ENCODE measurements at places on chromosomes 12 and 14.

DNA sequence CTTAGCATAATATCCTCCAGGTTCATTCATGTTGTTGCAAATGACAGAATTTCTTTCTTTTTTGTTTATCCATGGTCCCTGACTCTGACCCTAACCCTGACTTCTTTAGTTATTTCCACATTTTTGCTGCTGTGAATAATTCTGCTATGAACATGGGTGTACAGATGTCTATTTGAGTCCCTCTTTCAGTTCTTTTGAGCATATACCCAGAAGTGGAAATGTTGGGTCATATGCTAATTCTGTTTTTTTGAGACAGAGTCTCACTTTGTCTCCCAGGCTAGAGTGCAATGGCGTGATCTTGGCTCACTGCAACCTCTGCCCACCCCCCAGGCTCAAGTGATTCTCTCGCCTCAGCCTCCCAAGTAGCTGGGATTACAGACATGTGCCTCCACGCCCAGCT, 33.1 kb downstream of the KNTC1 start:
- DNase-seq = no peak

DNA sequence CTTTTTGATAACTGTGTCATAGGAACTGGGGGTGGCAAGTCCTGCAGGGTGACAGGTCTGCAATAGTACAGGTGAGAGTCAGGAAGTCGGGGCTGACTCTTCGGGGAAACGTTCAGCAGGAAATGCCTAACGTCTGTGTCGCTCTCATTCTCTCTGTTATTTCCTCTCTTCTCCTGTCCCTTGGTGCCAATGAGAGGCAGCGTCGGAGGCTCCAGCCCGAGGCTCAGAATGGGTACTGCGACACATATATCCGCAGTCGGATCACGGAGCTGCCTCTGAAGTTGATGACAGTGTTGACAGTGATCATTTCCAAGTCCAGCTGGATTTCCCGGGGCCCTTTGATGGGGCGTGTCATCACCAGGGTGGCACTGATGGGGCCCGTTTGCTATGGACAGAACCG, 2.7 kb upstream of the TC2N start:
- DNase-seq = no peak

GRCh38 chr12:25401547-25402345, 151.0 kb upstream of the KRAS start:
- no peak for DNase-seq

GRCh38 chr14:77470224-77470870, 12.5 kb downstream of the AHSA1 start:
- no peak for DNase-seq

DNA sequence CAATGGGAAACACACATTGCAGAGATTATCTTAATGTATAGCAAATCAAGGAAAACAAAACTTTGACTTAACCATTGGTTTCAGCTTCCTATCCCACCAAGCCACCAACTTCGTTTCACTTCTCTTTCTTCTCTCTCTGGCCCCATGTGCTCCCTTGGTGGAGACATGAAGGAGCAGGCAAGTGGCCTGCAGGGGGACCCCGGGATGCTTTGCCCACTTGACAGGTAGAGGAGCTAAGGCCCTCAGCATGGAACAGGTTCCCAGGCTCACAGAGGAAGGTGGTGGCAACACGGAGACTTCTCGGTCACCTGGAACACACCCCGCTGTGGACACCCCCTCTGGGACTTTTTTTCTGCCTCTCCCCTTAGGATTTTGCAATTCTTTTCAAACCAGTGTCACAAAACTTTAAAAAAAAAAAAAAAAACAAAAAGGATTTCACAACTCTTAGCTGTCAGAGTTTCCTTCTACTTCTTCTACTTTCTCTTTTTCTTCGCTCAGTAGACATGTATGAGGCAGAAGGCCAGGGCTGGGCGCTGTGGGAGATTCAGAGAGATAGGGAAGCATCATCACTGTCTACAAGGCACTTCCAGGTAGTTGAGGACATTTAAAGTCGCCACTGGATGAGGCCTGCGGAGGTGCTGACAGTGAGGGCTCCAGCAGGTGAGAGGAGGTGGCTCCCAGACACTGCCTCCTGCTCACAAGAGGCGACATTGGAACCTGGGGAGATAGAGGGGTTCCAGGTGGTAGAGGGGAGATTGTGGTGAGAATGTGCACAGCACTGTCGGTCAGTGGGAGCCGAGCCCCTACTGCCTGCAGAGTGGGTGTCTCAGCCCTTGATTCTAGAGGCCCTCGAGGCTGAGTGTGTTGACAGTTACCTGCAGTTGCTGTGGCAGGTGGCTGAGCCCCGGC, 119.6 kb downstream of the GCH1 start:
- DNase-seq = no peak

DNA sequence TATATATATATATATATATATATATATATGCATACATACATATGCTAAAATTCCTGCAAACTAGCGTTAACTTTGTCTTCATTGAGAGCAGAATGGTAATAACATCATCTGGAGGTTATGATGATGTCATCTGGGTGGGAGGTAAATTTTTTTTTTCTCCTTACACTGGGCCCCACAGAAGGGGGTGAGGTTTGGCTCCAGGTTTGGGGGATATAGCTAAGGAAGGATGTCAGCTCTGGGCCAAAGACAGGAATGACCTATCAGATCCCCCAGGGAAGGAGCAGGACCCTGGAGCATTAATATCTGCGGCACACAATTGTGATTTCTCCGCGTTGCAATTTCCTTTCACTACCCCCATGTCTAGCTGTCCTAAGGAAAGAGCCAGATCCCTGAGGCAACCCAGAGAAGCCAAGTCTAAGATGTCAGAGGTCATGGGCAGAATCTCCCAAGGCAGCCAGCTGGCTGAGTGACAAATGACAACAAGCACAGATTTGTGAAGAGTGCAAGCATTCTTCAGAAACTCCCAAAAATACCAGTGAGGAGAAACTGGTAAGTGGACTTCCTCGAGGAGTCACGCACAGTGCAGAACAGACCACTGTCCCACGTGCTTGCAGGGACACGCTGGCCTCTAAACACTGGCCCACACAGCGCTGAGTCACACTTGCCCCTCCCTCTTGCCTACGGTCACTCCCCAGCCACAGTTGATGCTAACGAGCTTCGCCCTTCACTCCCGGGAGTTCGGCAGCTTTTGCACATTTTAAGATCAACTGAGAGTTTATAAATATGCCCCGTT, 9.9 kb downstream of the UBC start:
- no peak for DNase-seq

DNA sequence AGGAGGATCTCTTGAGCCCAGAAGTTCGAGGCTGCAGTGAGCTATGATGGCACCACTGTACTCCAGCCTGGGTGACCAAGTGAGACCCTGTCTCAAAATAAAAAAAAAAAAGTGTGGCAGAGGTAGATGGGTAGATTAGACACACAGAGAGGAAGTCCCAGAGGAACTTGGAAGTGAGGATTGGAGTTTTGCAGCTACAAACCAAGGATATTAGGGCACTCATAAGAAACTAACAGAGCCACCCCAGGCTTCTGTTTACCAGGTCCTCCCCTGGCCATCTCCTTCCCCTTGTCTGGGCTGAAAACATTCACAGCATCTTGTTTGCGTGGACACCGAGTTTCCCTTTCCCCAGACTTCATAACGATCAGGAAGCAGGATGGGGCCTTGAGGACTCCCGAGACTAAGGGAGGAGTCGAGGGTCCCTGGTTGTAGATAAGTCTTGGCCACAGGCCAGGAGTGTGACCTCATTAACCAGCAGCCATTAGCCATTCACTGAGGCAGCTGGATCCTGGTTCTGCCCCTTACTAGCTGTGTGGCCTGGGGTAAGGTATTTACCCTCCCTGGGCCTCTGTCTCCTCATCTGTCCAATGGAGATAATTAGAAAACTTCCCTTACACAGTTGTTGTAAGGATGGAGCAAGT, 2.1 kb downstream of the MAP1LC3B2 start:
- no peak for DNase-seq

- no peak for DNase-seq
Measured at GRCh38 chr12:117484901-117485300, 123.5 kb upstream of the NOS1 start.

GRCh38 chr14:22497671-22498093, 91.3 kb downstream of the DAD1 start:
- no peak for DNase-seq

DNA sequence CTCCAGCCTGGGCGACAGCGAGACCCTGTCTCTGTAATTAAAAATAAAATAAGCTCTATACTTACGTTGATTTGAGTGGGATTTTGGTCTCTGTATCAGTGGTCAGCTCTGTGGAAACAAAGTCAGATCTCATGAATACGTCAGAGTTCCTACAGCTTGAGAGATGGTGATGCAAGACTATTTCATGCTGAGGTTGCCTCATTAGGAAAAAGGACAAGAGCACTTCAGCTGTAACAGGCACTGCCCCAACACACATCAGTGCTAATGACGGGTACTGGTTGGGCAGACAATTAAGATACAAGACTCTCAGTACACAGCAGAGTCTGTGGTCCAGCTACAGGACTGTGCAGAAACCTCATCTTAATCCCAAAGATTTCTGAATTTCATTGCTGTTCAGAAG, 246.4 kb upstream of the AMIGO2 start:
- DNase-seq = no peak

GRCh38 chr12:33116284-33116683, 219.7 kb upstream of the PKP2 start:
- no peak for DNase-seq

GRCh38 chr14:21026274-21026987, 1.6 kb upstream of the NDRG2 start:
- no peak for DNase-seq

GRCh38 chr14:54209511-54210250, 187.1 kb upstream of the CDKN3 start:
- DNase-seq = no peak

- DNase-seq = no peak
Measured at GRCh38 chr14:64186231-64187129, 107.7 kb downstream of the ESR2 start.

GRCh38 chr12:108642269-108642870, 8.7 kb upstream of the SELPLG start:
- DNase-seq = no peak

Measured in stimulated activated CD8-positive, alpha-beta memory T cell treated with anti-CD3 and anti-CD28 coated beads, Interleukin-4, amount 100 ng/mL, for 1 hour (primary cell).